ENCODE measurements at places on chromosomes 7 and 10.

DNA sequence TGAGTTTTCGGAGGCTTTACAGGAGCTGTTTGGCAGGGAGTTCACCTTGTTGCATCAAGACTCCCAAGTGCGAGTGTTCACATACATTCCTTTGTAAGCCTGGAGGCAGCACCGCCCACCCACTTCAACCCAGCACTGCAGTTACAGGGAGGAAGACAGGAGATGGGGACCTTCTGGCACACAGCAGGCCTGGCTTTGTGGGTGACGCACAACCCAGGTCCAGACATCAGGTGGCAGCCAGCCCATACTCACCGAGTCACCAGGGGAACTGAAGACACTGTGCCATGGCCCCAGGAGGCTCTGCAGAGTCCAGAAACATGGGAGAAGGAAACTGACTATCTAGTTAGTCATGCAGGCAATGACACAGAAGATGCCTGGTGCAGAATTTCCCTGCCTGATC, 305.9 kb upstream of the RNF32 start:
- no peak for DNase-seq

DNA sequence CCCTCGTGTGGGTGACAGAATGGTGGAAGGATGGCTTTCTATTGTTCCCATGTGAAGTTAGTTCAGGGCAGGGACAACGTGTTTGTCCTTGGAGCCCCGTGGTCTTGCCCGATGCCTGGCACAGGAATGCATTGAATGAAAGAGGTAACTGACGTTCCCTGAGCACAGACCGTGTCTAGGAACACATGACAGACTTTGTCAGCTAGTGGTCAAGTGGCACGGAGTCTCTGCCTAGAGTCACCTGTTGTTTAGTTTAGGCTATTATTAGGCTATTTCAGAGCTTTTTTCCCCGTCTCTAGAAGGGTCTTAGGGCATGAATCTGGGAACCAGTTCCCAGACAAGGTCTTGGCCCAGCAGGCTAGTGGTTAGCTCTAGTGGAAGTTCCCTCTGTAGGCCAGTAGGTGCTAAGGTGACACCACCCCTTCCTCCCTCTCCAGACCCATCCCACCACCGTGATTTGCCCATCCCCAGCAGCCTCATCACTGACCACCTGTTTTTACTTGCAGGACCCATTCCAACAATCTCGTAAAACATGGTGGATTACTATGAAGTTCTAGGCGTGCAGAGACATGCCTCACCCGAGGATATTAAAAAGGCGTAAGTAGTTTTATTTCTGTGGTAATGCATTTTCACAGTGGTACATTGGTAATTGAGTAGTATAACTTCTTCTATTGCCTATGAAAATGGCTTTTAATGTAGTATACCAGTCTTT, 21.4 kb downstream of the DNAJB6 start:
- DNase-seq = no peak

GRCh38 chr7:153523320-153524015, 528.7 kb upstream of the DPP6 start:
- no peak for DNase-seq

DNA sequence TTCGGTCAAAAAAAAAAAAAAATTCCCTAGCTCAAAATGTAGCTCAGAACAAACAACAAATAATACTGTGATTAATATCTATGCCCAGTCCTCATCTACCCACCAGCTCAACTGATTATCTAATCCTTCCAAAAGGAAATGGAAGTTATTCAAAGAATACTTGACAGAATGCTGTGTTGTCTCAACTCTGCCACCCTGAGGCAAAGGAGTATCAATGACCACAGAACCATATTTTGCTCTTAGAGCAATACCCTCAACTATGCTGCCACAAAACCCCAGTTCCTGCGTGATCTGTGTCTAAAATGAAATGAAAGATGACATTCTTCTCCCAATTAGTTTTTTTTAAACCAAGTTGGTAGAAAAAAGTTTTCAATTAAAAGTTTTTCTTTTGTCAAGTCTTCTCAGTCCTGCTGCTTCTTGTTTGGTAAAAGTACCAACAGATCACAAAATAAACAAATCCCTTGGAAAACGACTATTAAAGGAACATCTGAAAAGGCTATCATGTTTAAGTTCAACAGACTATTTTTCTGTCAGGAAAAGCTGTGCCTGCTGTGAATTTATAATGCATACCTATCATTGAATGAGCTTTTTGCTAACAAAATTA, 21.6 kb downstream of the RBM28 start:
- DNase-seq = no peak
